ENCODE measurements at places on chromosomes 16 and 17. TPM values are rescaled to one million over a fixed set of nuclear protein-coding genes. Genes with fewer than 3 reads are reported as not detected.

Gene ZNF174
- 3.8 TPM for polyA plus RNA-seq

Gene LPO
- not detected for polyA plus RNA-seq

Gene TEKT1
- polyA plus RNA-seq, result not detected

Gene FOXL1
- not detected for polyA plus RNA-seq

Gene ODAD4
- 0.21 TPM for polyA plus RNA-seq

Gene TPSG1
- polyA plus RNA-seq, result not detected

Gene CES4A
- polyA plus RNA-seq, result 5.4 TPM

Gene KRT20
- not detected for polyA plus RNA-seq

Gene USP6
- polyA plus RNA-seq, result 0.18 TPM

Gene CNTNAP4
- 0.06 TPM for polyA plus RNA-seq

Gene HSF5
- not detected for polyA plus RNA-seq

Gene MYO19
- polyA plus RNA-seq, result 13.0 TPM

Gene ENPP7
- 4.1 TPM for polyA plus RNA-seq

Gene MPP2
- polyA plus RNA-seq, result 0.13 TPM

Gene NACA2
- polyA plus RNA-seq, result 0.08 TPM

Gene HAGHL
- 0.32 TPM for polyA plus RNA-seq

Gene CD300H
- not detected for polyA plus RNA-seq

Gene KLHL10
- polyA plus RNA-seq, result 0.03 TPM

Gene DNAAF1
- polyA plus RNA-seq, result not detected

Gene SRL
- polyA plus RNA-seq, result 0.22 TPM

Gene NUPR1
- polyA plus RNA-seq, result 305 TPM

Gene SHCBP1
- polyA plus RNA-seq, result 0.43 TPM

Gene GPR139
- not detected for polyA plus RNA-seq

Gene KRT36
- polyA plus RNA-seq, result not detected

Gene PPP1R1B
- polyA plus RNA-seq, result not detected

Gene METTL23
- 26.8 TPM for polyA plus RNA-seq

Gene PRSS27
- not detected for polyA plus RNA-seq

Gene SCARF1
- 5.9 TPM for polyA plus RNA-seq

Gene CISD3
- 152 TPM for polyA plus RNA-seq

Gene PRR14
- polyA plus RNA-seq, result 8.6 TPM

Gene NKIRAS2
- polyA plus RNA-seq, result 16.4 TPM

Gene KIF2B
- polyA plus RNA-seq, result not detected

Gene CCT6B
- polyA plus RNA-seq, result 2.2 TPM

Gene TMEM106A
- polyA plus RNA-seq, result 2.3 TPM

Gene KRT31
- not detected for polyA plus RNA-seq

Gene CMTM2
- 0.67 TPM for polyA plus RNA-seq

Gene KDM8
- polyA plus RNA-seq, result 98.7 TPM

Gene RDM1
- polyA plus RNA-seq, result 0.29 TPM

Gene GRB7
- polyA plus RNA-seq, result 1.9 TPM

Gene NXPH3
- polyA plus RNA-seq, result not detected

Gene PERCC1
- not detected for polyA plus RNA-seq

Gene TERB1
- polyA plus RNA-seq, result 0.17 TPM

Gene CES3
- 12.3 TPM for polyA plus RNA-seq

Gene INPP5K
- polyA plus RNA-seq, result 12.5 TPM

Gene IGFALS
- polyA plus RNA-seq, result 74.2 TPM

Gene ADGRG3
- 0.63 TPM for polyA plus RNA-seq

Gene SDK2
- 0.05 TPM for polyA plus RNA-seq

Gene MRM3
- 13.9 TPM for polyA plus RNA-seq

Gene GPR142
- polyA plus RNA-seq, result 0.05 TPM

Gene NR1D1
- 8.8 TPM for polyA plus RNA-seq

Gene HS3ST2
- not detected for polyA plus RNA-seq

Gene MAPT
- 0.38 TPM for polyA plus RNA-seq

Gene ZNF830
- 3.6 TPM for polyA plus RNA-seq

Gene RPGRIP1L
- polyA plus RNA-seq, result 0.46 TPM

Measured in liver (tissue), 10 donors.